ENCODE measurements at places on chromosomes 16 and 17.

GRCh38 chr17:4548721-4549531 lies 6.3 kb downstream of the MYBBP1A start:
- no peak for DNase-seq

GRCh38 chr17:30345527-30346075 lies 11.7 kb upstream of the TMIGD1 start:
- no peak for DNase-seq

DNA sequence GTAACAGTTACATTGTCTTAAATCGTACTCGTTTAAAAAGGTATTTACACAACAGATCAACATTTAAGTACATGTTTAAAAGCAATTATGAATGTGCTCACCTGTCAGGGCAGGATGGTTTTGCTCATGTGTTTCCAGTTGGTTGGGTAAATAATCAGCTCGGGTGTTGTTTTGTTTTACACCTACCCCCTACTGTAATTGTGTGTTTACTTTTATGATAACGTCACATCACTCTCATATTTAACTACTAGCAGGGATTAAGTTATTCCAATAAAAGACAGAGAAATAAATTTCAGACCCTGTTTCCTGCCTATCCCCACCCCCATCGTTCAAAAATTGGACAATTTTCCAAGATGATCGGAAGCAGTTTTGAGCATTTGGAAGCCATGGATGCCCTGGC lies 390.2 kb downstream of the SEC14L1 start:
- no peak for DNase-seq

DNA sequence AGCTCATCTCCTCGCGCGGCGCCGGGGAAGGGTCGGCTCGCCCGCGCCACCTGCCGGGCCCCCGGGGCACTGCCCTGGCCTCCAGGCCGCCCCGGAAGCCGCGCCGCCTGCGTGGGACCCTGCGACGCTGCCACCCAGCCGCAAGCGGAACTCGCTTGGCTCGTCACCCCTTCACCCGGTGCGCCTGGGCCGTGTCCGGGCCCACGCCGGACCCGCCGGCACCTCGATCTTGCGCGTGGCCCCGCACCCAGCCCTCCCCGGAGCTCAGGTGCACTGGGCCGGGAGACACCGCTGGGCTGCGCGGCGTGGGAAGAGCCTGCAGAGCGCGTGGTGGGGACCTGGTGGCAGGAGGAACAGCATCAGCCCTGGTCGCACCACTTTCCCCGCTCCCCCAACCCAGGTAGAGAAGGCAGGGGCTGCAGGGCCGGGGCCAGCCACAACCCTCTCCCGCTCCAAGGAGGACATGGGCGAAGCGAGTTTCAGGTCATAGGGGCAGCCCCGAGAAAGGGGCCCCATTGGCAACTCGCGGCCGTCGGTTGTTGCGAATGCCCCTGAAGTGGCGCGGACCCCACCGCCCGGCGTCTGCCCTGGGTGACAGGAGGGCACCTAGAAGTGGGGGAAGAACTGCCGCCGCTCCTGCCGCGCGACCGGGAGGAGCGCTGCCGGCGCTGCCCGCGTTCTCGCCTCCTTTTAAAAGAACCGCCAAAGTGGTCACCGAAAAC lies 363 bp upstream of the MIF4GD start:
- DNase-seq: no peak

DNA sequence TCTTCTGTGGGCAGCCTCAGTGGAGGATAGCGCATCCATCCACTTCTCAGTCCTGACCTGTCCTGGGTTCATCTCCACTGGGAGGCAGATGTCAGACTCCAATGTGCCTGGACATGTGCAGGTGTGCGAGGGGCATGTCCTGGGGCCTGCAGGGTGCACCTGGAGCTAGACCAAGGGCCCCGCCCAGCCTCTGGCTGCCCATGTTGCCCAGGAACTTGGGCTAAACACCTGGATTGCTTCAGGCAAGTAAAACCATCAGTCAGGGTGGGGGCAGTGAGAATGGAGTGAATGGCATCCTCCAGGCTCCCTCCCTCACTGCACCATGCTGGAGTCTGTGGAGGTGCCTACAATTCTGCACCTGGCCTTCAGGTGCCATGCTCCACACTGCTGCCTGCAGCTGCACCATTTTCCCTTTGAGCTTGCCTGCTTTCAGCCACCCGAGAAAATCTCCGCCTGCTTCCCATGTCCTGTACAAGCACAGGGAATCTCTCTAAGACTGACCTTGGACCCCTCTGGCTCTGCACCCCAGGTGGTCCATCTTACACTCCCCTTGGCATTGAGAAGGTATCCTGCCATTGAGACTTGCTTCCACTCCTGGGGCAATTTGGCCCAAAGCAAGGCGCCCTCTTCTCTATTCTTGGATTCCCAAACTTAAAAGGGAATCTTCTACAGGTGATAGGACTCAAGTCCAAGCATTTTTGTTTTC lies 2.1 kb upstream of the MFSD6L start:
- DNase-seq: no peak

DNA sequence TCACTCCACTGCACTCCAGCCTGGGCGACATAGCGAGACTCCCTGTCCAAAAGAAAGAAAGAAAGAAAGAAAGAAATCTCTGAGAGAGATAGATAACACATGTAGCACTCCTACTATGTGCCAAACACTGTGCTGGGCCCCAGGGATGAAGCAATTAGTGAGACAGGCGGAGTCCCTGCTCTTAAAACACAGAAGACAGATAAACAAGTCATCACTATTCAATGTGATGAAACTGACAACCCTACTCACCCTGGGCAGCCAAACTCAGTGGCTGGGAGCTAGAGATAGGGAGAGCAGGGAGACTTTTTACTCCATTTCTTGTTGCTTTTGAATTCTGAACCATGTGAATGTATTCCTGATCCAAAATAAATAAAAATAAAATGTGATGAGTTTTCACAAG lies 35.2 kb upstream of the GOSR2 start:
- DNase-seq: no peak
